Putamen (tissue), 1 donor: ENCODE measurements at places on chromosomes 1 and 21.

- no peak for DNase-seq
These were observed 51.7 kb downstream of the TOR1AIP2 start for GRCh38 chr1:179825798-179826460.

DNA sequence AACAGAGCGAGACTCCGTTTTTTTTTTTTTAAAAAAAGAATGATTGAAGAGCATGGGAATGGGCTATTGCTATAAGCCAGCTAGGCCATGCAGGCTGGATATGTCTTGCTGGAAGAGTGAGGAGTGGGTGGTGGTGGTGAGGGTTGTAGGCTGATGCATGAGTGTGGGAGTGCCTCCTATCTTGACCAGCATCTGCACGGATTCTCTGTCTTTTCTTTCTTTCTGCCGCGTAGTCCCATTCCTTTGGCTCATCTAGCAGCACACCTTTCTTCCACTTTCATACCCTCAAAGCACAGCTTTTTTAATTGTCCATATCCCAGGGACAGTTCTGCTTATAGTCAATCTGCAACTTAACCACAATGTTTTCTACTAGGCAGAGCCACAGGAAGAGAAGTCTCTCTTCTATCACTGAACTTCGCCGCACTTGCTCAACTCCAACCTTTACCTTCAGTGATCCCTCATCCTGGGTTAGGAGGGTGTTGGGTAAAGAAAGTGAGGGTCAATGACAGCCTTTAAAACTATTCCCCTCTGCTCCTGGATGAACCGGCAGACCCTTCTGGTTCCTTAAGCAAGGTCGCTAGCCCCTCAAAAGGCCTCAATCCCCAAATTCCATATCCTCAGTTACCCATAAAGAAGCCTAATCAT lies 15.2 kb downstream of the ADCY10 start:
- DNase-seq = no peak

DNA sequence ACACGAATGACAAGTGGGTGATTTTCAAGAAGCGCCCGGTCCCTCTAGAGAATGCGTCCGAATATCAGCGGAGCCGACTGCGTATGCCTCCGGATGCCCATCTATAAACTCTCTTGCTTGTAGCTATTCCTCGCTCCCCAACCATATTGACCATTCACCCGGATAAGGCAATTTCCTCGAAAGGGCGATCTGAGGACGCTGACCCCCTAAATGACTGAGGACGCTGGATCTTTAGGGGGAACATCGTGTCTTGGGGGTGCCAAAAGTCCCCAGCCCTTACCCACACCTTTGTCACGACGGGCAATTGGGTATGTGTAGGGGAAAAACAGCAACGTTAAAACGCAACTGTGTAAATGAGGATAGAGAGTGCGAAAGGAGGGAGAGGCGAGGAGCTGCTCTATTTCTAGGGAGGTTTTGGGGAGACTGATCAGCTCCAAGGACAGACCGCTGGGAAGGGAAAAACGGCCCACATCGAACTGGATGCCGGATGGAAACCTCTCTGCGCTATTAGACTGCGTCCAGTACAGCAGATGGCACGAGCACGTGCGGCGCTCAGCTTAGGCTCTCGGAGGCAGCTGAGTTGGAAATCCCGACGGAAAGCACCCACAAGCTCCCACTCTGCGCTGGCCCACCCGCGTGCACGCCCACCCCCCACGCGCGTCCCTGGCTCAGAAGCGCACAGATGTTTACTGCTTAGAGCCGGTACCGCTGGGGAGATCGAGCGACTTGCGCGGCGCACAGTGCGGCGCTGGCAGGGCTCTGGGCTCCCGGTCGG lies 2.9 kb upstream of the PRRX1 start:
- no peak for DNase-seq

- DNase-seq = no peak
These were observed 110.4 kb upstream of the IFFO2 start for GRCh38 chr1:19066874-19067181.

GRCh38 chr1:210445485-210445884 lies 116.8 kb downstream of the HHAT start:
- no peak for DNase-seq

GRCh38 chr1:59218521-59219236 lies 78.2 kb upstream of the FGGY start:
- DNase-seq = no peak

GRCh38 chr1:160076295-160076694 lies 5.0 kb upstream of the KCNJ9 start:
- DNase-seq = no peak

- DNase-seq = no peak
These were observed 431 bp downstream of the RAB42 start for GRCh38 chr1:28592321-28593071.

GRCh38 chr1:114345930-114346479 lies 165.0 kb downstream of the TRIM33 start:
- DNase-seq = no peak

DNA sequence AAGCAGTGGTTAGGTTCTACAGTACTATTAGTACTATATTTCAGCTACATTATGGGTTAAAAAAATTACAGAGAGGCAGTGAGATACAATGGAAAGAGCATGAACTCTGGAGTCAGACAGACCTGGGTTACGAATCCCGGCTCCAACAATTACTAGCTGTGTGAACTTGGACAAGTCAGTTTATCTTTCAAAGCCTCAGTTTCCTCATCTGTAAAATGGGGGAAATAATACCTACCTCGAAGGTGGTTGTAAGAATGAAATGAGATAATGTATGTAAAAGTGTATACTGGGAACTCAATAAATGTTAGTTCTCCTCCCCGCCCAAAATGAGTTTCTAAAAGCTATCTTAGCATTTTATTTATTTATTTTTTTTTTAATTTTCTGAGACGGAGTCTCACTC lies 59.5 kb downstream of the PRPF38A start:
- DNase-seq = no peak

- peak; percentile 39 for DNase-seq
These were observed 4.6 kb downstream of the CTPS1 start for GRCh38 chr1:40984066-40984465.

DNA sequence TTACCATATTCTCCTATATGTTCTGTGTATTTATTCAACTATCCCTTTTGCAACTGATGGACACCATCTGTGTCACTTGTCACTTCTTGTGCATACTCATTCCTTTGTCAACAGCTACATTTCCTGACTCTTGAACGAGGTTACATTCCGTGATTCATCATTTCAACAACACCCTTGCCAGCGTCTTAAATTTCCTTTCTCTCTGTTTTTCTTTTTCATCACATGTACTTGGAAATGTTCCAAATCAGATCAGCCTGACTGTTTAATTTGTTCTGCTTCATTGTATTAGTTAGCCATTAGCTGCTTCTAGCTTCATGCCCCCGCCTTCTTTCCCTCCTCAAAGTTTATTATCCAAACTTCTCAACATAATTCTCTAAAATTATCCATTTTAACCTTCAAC lies 173.0 kb downstream of the ADGRL4 start:
- no peak for DNase-seq

DNA sequence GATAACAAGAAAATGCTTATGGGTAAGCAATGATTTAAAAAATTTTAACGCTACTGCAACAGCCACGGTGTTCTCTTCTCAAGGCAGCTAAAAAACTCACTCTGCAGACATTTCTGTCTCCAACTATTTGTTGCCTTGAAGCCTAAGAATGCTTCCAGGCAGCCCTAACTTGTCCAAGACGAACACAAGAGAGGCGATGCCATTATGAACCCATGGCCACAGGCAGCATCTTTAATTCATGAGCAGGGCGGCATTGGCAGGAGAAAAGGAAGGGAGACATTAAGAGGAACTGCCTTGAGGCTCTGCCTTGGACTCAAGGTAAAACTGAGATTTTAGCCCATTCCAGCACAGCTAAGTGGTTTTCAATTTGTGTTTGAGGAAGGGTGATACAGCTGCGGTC lies 67.5 kb downstream of the KCND3 start:
- DNase-seq = no peak

- no peak for DNase-seq
These were observed 9.4 kb downstream of the USP48 start for GRCh38 chr1:21773585-21773984.

DNA sequence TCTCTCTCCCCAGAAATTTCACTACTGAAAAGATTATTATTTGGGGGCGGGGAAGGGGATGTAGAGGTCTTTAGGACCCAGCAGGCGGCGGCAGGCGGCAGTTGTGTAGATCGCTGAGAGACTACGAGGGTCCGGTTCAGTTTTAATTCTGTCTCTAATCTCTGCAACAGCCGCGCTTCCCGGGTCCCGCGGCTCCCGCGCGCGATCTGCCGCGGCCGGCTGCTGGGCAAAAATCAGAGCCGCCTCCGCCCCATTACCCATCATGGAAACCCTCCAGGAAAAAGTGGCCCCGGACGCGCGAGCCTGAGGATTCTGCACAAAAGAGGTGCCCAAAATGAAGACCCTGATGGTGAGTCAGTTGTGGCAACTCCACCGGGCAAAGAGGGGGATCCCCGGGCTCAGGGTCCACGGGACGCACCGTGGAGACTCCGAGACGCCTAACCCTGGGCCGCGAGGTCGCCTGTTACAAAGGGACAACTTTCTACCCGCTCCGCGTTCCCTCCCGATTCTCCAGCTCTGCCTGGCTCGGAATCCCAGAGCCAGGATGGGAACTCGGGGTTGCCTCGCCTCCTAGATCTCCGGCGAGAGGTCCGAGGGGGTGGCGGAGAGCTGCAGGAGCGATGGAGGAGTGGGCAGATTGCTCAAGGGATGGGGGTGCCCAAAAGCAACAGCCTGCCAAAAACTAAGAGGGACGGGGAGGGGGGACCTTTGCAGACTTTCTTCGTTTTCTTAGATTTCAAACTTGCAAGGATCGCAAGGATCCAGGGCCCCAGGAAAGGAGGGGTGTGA lies at the start of gene ST6GALNAC5:
Gene ST6GALNAC5 (plus strand): TSS at position 139 of the 789 bp plus-strand sequence.
- DNase-seq = peak; percentile 34

DNA sequence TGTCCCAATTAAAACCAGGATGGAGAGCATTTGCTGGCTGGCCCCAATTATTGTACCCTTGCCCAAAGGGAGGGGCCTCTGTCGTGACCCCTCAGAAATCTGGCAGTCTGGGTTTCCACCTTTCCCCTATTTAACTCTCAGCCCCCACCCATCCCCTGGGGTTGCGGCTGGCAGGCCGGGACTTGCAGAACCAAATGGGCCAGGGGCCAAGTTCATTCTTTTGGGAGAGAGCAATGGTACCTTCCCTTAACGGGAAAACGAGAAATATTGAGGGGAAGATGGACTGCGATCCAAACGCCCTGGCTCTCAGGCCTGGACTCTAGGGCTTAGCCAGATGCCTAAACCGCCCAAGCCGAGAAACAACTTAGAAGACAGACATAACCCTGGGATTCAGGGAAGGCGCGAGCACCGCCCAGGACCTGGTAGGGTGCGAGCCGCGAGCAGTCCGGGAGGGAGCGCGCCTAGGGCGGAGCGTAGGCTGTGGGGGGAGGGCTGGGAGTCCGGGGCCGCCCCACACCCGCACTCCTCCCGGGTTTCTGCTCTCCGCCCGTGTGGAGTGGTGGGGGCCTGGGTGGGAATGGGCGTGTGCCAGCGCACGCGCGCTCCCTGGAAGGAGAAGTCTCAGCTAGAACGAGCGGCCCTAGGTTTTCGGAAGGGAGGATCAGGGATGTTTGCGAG lies at the start of gene SLC27A3:
Gene SLC27A3 (plus strand): TSS at position 628 of the 678 bp plus-strand sequence. CDS start 91 bp downstream, outside the sequence.
- DNase-seq = no peak

GRCh38 chr1:165827268-165828102 lies at the start of gene UCK2:
TSS of gene UCK2 (plus strand) at chr1:165827614. CDS start at chr1:165827834, 220 bp downstream.
- DNase-seq = peak; percentile 58

DNA sequence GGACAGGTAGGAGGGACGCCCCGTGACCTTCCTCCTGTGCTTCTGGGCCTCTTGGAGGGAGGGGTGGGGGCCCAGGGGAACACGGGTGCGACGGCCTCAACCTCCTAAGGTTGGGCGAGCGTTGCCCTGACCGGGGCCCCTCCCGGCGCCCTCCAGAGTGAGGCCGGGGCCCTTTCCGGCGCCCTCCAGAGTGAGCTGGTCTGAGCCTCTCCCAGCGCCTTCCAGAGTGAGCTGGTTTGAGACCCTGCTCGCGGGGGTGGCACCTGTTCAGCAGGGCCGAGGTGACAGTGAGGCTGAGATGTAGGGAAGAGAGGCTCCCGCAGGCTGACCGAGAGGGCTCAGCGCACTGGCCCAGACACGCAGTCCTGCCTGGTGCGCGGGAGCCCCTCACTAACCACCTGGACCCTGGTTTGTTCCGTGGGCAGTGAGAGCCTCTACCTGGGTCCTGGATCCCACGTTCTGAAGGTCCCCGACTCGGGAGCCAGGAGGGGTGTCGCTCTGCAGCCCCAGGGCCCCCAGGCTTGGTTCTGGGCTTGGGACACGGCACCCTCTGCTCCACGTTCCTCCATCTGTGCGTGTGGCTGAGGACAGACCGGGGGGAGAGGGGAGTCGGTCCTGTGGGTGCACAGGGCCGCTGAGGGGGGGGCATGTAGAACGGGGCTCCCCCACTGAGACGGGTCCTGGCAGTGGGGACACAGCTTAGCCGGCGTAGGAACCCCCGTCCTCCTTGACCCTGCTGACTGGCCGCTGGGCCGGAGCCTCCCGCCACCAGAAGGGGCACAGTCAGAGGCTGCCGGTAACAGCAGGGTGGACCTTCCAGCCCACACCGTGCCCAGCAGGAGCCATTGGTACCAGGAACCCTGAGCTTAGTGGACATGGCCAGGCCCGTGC lies 1.4 kb downstream of the COL6A1 start:
- no peak for DNase-seq

DNA sequence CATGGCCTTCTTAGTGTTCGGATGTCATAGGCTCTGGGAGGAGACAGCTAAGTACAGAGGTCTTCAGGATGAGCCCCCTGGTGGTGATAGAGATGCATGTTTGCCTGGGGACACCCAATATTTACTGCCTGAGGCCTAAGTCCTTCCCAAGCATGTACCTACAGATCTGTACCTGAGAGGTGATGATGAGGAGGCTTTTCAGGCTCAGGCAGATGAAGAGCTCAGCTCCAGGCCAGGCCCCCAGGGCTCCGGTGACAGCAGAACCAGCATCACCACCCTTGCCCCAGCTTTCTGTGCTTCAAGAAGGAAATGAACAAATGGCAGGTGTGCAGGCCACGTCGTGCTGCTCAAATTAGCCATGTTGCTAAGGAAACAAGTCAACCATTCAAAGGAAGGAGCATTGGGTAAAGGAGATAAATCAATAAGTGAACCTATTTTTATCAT lies 21.1 kb downstream of the CACNA1E start:
- no peak for DNase-seq

GRCh38 chr1:173628888-173629287 lies 6.2 kb upstream of the TEX50 start:
- DNase-seq = no peak

DNA sequence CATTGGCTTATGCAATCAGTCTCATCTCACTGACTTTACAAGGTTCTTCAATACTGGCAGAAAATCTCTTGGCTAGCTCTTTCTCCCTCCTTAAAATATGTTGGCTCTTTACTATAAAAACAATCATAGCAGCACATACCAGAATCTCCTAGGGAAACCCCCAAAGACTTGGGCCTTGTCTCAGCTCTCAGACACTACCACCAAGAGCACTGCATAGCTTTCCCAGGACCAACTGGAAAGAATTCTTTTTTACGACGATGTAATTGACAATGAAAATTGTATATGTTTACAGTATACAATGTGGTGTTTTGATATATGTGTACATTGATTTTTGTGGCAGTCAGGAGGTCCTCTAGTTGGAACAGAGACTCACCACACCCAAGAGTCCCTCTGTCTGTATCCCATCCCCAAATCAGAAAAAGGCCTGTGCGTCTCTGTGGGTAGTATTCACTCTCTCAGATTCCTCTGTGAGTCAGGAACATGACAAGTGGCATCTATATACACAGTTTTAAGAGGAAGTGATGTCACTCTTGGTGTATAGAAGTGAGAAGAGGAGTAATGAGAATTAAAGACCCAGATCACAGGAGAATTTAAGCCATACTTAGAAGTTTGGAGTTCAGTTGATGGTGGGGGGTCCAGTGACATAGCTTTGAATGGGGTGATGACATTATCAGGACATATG lies 21.1 kb downstream of the SMAP2 start:
- DNase-seq = no peak
